ENCODE measurements at places on chromosomes 3 and 15.

- no peak for DNase-seq
These were observed 27.6 kb downstream of the SLC6A6 start for GRCh38 chr3:14430053-14430452.

GRCh38 chr3:111414531-111414930 lies 127.5 kb upstream of the CD96 start:
- no peak for DNase-seq

- no peak for DNase-seq
These were observed 2.2 kb upstream of the SLC12A8 start for GRCh38 chr3:125214738-125215137.

GRCh38 chr3:157410945-157411344 lies 25.7 kb upstream of the PTX3 start:
- no peak for DNase-seq

DNA sequence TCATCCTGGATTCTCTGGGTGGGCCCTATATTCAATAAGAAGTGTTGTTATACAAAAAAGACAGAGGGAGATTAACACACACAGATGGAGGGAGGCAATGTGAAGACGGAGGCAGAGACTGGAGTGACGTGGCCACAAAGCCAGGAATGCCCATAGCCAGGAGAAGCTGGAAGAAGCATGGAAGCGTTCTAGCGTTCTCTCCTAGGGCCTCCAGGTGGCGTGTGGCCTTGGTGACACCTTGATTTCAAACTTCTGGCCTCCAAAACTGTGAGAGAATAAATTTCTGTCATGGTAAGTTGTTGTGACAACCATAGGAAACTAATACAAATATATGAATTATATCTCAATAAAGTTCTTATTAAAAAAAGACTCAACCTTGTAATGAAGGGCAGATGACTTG lies 21.3 kb downstream of the THBS1 start:
- no peak for DNase-seq

DNA sequence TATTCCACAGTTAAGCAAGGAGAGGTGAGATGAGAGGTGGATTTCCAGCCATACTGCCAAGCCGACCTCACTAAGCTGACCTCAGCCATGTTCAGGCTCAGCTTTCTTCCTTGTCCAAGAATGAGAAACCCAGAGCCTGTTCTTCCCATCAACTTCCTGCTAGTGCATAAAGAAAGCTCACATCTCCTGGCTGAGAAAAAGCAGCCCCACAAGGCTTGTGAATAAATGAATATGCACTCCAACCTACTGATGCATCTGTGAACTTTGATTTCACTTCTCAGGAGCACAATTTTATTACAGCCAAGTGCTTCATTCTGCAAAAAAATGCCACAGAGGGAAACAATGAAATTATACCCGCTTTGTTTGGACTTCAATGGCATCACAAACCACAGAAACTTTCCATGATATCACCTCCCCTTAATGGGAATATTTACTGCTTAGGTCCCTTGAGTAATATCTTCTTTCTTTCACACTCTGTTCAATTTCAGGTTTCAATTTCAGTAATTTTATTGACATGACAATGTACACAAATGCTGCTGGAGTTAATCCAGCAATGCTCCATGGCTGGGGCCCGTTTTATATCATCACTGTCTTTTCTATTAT lies 437.0 kb upstream of the PPP2R3A start:
- no peak for DNase-seq
